ENCODE measurements at places on chromosomes 6 and 20. TPM values are rescaled to one million over a fixed set of nuclear protein-coding genes. Genes with fewer than 3 reads are reported as not detected.

DNA sequence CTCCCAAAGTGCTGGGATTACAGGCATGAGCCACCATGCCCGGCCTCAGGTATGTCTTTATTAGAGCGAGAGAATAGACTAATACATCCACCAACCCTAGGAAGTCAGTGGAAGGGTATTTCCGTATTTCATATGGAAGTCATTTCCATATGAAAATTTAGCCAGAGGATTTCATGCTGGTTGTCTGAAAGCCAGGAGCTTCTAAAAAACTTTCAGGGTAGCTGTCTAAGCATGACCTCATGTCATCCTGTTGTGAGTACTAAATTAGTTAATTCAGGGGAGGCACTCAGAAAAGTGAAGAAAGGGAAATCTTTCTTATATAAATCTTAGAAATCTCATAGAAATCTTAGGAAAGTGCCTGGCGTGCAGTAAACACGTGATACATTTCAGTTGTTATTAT lies 16.5 kb downstream of the SLC52A3 start:
- H3K27me3 ChIP-seq: no peaks in the 10 kb centered on the region
- H3K36me3 ChIP-seq: no peaks in the 10 kb centered on the region
- DNase-seq: no peak
- H3K4me3 ChIP-seq: no peak overlapping the region
- H3K27ac ChIP-seq: no peak overlapping the region

GRCh38 chr6:159886270-159886669 lies 4.5 kb upstream of the MAS1 start:
- no peaks in the 10 kb centered on the region for H3K4me1 ChIP-seq
- no peaks in the 10 kb centered on the region for H3K36me3 ChIP-seq
- no peak overlapping the region for H3K27ac ChIP-seq
- no peak for DNase-seq

DNA sequence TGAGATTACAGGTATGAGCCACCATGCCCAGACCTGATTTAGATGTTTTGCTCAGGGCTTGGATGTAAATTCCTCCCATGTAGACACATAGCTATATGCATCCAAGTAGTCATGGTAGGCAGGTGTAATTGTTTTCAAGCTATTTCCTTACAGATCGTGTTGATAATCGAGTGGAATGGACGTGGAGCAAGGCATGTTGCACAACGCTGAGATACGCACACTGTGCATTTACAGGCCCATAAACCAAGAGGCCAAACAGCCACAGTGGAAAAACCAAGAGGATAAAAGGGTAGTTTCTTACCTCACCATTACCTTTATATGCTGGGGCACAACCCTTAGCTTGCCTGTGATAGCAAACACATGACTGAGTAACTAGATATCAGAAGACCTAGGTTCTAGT lies 51.0 kb upstream of the ADGRF1 start:
- H3K27ac ChIP-seq: no peak overlapping the region
- no peaks in the 10 kb centered on the region for H3K36me3 ChIP-seq
- no peaks in the 10 kb centered on the region for H3K27me3 ChIP-seq
- H3K4me3 ChIP-seq: no peak overlapping the region
- DNase-seq: no peak

GRCh38 chr20:49207076-49207475 lies 12.1 kb upstream of the DDX27 start:
- no peaks in the 10 kb centered on the region for H3K27me3 ChIP-seq
- no peaks in the 10 kb centered on the region for H3K36me3 ChIP-seq
- H3K27ac ChIP-seq: no peak overlapping the region
- DNase-seq: no peak
- H3K4me1 ChIP-seq: no peaks in the 10 kb centered on the region

DNA sequence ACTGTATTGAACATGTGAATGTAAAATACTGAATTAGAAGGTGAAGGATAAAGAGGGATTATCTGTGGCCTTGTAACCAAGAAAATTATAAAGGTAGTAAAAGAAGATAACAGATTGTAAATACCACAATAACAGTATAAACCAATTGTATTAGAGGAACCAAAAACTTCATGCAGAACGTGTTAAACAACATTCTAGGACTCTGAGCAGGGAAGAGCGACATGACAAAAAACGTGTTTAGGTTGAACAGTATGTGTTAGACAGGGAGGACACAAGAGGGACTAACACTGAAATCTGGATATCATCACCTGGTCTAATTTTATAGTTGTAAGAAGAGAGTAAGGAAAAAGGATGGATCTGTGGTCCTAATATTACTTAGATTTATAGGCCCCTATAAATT lies 259.0 kb upstream of the RUNX2 start:
- H3K27ac ChIP-seq: no peak overlapping the region
- no peaks in the 10 kb centered on the region for H3K36me3 ChIP-seq
- H3K4me1 ChIP-seq: no peaks in the 10 kb centered on the region
- DNase-seq: no peak

- DNase-seq: no peak
- no peak overlapping the region for H3K27ac ChIP-seq
- no peaks in the 10 kb centered on the region for H3K36me3 ChIP-seq
Measured at GRCh38 chr6:88539295-88539764, 373.2 kb upstream of the CNR1 start.

DNA sequence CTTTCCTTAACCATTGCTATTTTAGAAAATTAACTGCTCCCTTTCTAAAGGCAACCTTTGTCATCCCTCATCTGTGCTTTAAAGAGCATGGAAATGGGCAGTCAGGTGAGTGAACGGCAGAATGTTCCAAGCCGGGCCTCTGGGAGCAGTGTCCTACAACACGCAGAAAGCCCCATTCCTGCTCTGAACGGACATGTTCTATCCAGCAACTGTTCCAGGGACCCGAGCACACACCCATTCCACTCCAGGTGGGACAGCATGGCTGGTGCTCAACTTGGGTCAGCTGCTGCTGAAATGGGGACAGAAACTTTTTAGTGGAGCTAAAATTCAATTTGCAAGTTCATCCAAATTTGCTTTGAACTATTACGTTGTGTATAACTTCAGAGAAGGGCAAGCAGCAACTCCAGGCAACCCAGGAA lies 26.7 kb downstream of the DIDO1 start:
- no peak overlapping the region for H3K4me3 ChIP-seq
- DNase-seq: no peak
- no peak overlapping the region for H3K27ac ChIP-seq
- peaks cover 39% of the 10 kb centered on the region for H3K36me3 ChIP-seq
- H3K4me1 ChIP-seq: peaks cover 24% of the 10 kb centered on the region

DNA sequence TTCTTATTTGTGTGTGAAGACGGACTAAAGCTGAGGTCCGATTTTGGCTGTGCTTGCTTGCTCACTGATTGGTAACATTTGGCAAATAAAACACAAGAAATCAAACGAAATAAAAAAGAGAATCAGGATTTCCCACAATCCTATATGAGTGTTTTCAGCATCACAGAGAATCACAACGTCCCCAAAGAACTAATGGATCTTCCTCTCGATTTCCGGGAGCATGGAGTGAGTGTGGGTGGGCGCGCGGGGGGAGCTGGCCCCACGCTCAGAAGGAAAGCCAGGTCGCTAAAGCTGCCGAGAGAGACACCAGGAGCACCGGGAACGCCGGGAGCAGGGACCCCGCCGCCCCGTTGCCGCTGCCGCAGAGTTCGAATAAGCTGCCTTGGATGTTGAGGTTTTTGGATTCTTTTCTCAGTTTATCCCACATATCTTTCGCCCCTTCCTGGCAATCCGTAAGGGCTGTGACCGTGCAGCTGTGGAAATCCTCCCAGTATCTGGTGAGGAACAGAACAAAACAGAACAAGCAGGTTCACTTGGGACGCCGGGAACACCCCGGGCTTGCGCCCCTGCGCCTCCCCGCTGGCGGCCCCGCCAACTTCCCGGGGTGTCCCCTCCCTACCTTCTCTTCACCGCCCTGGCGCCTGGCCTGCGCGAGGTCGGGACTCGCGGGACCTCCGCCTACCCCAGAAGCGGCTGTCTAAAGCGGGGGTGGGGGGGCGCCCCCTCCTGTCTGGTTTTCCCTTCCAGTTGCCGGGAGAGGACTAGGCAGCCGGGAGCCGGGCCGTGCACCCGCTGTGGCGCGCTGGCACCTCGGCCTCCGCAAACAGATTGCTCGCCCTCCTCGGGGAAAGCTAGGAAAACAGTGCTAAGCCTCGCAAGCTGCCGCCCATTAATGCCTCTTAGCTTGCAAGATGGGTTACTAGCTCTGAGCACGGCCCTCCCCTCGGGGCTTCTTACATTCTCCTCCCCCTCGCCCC lies 7.7 kb downstream of the NRN1 start:
- no peaks in the 10 kb centered on the region for H3K36me3 ChIP-seq
- no peak overlapping the region for H3K4me3 ChIP-seq
- peaks cover 98% of the 10 kb centered on the region for H3K27me3 ChIP-seq

DNA sequence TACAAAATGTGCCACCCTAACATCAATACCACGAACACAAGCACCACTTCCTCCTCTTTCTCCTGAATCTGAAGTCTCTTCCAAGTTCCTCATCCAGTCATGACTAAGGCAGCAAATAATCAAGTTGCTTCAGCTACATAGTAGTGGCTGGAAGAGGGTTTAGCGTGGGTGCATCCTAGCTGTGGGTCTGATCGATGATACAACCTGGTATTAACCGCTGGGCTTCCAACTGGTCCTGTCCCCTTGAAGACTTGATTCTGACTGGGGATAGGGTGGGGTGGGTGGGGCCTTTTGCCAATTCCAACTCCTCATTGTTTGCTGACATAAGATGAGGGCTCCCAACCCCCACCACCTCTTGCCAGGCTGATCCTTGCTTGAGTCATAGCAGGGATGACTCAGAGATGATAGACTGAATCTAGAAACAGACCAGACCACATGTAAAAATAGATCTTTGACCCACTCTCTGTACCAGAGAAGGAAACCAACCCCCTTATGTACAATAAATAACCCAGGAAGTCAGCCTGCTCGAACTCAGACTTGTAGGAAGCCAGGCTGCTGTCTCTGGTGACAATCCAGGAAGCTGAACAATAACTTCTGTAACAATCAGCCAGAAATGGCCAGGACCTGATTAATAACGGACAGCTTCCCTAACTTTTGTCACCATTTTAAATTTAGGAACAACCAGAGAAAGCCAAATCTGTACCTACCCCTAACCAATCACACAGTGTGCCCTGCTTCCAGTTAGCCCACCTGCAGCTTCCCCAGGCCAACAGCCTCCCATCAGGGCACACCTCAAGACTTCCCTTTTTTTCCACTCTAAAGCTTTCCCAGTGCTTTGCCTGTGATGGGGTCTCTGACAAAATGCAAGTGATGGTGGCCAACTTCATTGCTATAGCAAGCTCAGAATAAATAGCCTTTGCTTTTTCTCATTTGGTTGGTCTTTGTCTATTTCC lies 68.9 kb upstream of the FAM184A start:
- no peak overlapping the region for H3K4me3 ChIP-seq
- no peaks in the 10 kb centered on the region for H3K4me1 ChIP-seq
- H3K36me3 ChIP-seq: no peaks in the 10 kb centered on the region
- DNase-seq: no peak

GRCh38 chr6:10582774-10583508 lies 61.8 kb downstream of the GCNT2 start:
- H3K27ac ChIP-seq: no peak overlapping the region
- no peaks in the 10 kb centered on the region for H3K36me3 ChIP-seq
- no peak overlapping the region for H3K4me3 ChIP-seq
- DNase-seq: no peak
- H3K4me1 ChIP-seq: no peaks in the 10 kb centered on the region
- no peaks in the 10 kb centered on the region for H3K27me3 ChIP-seq

DNA sequence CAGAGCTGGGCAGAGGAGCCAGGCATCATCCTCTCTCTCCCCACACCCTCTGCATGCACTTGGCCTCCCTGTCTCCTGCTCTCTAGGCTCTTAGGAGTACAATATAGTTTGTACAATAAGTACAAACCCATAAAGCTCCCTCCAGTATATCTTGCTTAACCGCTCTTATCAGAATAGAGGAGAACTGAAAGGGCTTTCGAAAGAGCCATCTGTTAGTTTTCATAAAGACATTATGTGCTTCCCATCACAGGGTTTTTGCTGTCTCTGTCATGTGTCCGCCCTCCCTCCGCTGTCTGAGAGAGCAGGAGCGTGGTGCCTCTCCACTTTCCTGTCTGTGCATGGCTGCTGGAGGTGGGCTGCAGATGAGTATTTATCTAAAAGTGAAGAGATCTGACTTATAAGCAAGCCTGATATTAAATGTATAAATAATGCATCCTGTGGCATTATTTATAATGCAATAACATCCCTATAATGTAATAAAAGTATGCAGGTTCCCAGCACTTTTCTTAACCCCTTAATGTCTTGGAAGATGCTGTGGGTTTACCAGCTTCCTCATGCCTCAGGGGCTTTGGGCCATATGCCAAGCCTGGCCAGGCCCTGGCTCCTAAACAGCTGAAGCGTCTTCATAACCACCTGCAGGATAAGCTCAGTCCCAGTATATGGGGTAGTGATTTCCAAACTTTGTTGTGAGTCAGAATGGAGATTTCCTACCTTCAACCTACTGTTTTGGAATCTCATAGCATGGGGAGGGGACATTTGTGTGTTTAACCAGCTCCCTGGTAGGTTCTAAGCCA lies 297.1 kb downstream of the DHX35 start:
- no peaks in the 10 kb centered on the region for H3K4me1 ChIP-seq
- no peak for DNase-seq
- no peaks in the 10 kb centered on the region for H3K27me3 ChIP-seq
- H3K36me3 ChIP-seq: no peaks in the 10 kb centered on the region
- H3K27ac ChIP-seq: no peak overlapping the region
- H3K4me3 ChIP-seq: no peak overlapping the region

GRCh38 chr6:34334796-34335416 lies 57.6 kb downstream of the NUDT3 start:
- no peaks in the 10 kb centered on the region for H3K27me3 ChIP-seq
- H3K4me1 ChIP-seq: peaks cover 6% of the 10 kb centered on the region
- H3K27ac ChIP-seq: no peak overlapping the region
- no peak for DNase-seq

DNA sequence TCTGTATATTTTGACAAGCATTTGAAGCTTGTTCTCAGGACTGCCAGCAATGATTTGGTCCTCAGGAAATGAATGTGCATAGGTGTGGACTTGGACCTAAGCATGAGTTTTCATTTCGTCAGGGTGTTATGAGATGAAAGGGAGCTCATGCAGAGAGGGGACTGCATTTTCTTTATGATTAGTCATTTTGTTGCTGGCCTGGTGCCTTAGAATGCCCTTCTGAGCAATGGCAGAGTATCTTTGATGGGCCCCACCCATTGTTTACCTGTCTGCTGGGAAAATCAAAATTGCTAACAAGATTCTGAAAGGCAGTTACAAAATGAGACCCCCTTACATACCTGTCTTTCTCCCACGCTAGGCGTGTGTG lies 51.5 kb upstream of the MTHFD1L start:
- no peak for DNase-seq
- H3K4me3 ChIP-seq: no peak overlapping the region
- no peaks in the 10 kb centered on the region for H3K4me1 ChIP-seq
- H3K27me3 ChIP-seq: no peaks in the 10 kb centered on the region

DNA sequence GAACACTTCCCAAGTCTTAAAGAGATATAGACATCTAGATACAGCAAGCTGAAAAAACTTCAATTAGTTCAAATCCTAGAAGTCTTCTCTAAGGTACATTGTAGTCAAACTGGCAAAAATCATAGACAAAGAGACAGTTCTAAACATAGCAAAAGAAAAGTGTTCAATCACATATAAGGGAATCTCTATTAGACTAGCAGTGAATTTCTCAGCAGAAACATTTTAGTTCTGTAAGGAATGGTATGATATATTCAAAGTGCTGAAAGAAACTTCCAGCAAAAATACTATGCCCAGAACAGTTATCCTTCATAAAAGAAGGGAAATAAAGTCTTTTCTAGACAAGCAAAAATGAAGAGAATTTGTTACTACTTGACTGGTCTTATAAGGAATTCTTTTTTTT lies 186.3 kb upstream of the SYNCRIP start:
- no peaks in the 10 kb centered on the region for H3K27me3 ChIP-seq
- H3K4me3 ChIP-seq: no peak overlapping the region
- DNase-seq: no peak
- no peaks in the 10 kb centered on the region for H3K36me3 ChIP-seq

The TRAPPC3L gene
- not detected for total RNA-seq

The OOEP gene
- not detected for total RNA-seq

The TXLNB gene
- 0.13 TPM for total RNA-seq

All from CD8-positive, alpha-beta memory T cell (primary cell).